ENCODE measurements at places on chromosomes 12 and 14.
A peak's percentile ranks its signal among the peaks of the same experiment; 100 is the strongest.

DNA sequence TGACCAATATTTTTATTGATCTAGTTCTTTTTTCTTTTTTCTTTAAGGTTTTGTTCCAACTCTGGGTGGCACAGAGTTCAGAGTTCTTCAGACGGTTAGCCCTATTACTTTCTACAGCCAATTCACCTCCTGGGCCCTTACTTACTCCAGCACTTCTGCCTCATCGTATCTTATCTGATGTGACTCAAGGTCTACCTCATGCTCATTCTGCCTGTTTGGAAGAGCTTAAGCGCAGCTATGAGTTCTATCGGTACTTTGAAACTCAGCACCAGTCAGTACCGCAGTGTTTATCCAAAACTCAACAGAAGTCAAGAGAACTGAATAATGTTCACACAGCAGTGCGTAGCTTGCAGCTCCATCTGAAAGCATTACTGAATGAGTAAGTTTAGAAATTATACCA is 64.7 kb downstream of the VEZT start:
- DNase-seq: no peak

DNA sequence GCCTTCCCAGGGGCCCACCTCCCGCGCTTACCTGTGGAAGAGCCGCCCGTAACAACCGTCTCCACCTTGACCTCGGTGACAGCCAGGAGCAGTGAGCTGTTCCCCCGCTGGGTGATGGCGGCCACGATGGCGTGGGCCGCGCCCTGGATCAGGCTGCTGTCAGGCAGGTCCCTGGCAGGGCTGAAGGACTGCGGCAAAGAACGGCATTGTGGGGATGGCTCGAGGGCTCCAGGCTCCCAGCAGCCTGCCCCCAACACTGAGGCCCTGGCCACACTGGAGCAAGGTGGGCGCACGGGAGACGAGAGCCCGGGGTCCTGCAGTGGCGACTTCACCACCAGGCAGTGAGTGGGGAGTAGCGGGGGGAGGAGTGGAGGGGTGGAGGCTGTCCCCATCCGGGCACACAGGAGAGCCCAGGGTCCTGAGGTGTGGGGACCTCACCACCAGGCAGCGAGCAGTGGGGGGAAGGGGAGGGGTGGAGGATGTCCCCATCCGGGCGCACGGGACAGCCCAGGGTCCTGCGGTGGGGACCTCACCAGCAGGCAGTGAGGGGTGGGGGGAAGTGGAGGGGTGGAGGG is 25.0 kb downstream of the JAG2 start:
- DNase-seq: no peak

GRCh38 chr14:83171761-83172160 is 1638.1 kb upstream of the SEL1L start:
- no peak for DNase-seq

DNA sequence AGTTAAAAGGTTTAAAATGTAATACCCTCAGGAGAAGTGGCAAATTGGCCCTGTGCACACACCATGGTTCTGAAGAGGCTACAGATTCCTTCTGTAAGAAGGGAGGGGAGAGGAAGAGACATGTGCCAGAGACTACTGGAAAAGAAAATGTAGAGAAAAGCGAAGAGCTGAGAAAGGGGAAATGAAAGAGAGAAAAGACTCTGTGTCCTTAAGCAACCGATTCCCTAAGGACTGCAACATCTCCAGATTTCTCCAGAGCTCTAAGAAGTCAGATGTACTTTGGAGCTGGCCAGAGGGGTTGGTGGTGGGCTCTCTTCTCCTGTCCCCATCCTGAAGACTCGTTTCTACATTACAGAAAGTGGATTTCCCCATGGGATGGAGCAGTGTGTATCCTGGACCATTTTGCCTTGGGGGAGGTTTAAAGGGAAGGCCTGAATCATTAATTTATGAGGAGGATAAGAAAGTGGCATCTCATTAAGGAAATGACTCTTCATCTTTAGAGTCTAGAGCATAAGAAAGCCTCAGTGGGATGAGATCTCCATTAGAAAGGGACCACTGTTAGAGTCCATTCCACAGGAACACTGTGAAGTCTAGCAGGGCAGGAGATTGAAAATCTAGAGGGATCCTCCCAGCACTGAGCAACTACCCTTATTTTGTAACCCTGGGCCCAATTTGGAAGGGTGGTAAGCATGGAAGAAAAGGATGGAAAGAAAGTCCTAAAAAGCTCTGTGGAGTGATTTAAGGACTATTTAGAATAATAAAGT is 45.5 kb upstream of the FUT8 start:
- DNase-seq: no peak

DNA sequence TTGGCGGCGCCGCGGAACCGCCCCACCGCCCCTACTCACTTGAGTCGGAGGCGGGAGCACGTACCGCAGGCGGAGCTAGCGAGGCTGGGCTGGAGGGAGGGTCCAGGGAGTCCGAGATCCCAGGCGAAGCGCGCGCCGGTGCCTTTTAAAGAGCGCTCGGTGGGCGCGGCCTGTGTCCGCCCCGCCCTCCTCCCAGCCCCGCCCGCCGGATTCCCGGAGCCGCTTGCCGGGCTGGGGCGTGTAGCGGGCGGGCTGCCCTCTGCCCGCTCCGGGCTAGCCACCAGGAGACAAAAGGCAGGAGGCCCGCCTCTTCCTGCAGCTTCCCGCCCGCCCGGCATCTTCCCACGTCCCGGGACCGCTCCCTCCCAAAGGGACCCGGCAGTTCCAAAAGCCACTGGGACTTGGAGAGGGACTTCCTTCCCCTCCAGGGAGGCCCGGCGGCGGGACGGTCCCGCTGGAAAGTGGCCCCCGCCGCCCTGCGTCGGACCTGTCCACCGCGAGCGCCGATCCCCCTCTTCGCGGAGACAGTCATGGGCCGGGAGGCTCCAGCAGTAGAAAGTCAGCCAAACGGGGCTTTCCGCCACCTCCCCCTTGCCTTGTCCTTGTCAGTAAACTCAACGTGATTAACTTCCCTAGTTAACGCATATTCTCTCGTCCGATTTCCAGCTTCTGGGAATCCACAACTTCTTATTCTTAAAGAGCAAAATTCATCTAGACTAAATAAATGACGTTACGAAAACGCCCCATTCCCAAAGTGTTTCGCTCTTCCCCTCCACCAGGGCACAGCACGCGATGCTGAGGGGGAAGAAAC is at the start of gene CSRP2:
Gene CSRP2 (minus strand): TSS at position 121 of the 811 bp plus-strand sequence. CDS start 12,759 bp downstream, outside the sequence.
- DNase-seq: peak; percentile 23

- no peak for DNase-seq
Measured at GRCh38 chr14:103735815-103736545, 20.4 kb downstream of the ZFYVE21 start.

DNA sequence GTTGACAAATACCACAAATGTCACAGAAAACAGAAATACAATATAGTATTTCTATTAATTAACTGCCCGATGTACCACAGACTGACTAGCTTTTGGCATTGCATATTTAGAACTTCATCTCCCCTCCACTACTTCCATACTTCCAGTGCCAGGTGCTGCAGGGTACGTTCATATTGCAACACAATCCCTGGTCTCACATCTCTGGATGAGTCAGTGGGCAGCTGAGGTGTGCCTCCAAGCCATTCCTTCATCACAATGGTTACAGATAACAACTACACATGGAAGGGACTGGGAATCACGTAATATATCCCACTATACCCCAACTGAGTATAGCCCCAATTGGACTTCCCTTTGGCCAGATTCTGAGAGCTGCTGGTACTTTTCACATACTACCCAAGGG is 31.1 kb downstream of the CCDC198 start:
- no peak for DNase-seq

All from HL-60 (cell line).